ENCODE measurements at places on chromosomes 7 and 10.
A peak's percentile ranks its signal among the peaks of the same experiment; 100 is the strongest.

GRCh38 chr7:102008535-102009262 is 191.3 kb downstream of the CUX1 start:
- no peak for DNase-seq

DNA sequence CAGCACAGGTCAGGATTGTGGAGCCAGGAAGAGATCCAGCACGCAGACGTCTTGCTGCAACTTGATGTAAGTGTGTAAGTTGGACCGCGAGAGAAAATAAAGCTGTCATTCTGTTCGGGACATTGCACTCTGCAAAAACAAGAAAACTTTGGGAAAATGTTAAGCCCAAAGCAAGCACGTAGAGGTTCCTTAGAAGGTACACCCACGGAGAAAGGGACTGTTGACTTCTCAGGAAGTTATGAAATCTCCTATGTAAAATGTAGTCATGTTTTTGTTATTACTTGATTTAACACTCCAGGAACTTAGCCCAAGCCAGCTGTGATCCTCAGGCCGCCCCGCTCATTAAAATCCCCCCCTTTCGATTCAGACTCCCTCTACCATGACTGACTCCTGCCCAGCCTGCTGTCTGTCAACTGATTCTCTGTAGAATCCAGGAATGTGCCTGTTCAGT is 196.1 kb upstream of the TCF7L2 start:
- DNase-seq, result no peak

DNA sequence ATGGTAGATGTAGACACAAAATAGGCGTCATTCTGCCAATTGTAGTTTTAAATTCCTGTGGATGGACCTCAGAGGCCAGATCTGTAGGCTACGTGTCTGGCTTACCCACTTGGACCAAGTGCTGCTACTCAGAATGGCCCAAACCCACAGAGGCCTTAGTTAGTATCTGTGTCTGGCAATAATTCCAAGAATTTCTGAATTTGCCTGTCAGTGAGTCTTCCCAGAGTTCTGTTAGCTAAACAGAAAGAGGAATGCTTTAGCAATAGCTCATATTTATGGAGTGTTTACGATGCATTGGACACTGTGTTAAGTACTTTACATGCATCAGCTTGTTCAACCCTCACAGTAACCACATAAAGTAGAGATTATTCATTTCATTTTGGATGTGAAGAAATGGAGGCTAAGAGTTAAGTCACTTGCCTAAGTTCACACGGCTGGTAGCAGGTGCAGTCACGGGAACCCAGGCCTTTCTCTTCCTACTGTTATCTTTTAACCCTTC is 231.8 kb downstream of the PTEN start:
- no peak for DNase-seq

DNA sequence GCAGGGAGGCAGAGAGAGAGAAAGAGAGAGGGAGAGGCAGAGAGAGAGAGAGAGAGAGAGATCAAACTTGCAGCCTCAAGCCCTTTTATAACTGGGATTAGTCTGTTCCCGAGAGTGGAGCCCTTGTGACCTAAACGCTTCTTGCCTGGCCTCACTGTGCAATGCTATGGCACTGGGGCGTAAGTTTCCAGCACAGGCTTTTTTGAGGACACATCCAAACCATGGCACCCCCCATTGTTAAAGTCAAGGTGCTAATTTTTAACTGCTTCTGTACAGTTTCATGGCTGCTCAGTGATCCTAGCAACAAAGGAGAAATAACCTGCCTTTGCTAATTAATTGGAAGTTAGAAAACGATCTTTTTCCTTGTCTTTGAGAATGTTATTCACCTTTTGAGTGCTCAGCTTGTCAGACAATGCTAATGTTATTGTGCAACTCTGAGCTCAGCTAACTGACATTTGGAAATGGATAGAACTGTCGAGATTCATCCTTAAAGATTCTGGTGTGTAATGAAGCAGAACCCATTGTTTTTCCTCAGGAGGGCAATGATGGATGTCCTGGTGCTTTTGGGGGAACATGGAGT is 268.4 kb downstream of the GLRX3 start:
- DNase-seq, result no peak

- DNase-seq, result peak; percentile 83
These were observed at the start of gene UPP1 for GRCh38 chr7:48089046-48090003. UPP1 (plus strand) TSS chr7:48089265; CDS start chr7:48094784, 5,519 bp downstream.

DNA sequence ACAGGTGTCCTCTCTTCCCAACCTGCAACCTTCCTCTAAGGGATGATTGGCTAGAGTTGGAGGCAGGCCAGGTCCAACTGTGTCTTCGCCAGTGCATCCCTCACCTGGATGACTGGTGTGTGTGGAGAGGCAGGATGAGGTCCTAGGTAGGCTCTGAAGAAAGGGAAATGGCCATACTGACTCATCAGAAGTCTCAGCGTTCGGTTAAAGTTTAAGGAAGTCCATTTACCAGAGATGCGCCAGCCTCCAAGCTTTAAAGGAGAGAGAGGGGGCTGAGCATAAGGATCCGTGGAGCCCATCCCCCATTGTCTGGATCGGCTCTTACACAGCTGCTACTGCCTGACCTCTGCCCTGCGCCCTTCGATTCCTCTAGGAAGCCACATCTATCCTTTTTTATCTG is 4.4 kb downstream of the KEL start:
- no peak for DNase-seq

- DNase-seq, result no peak
These were observed 311.6 kb upstream of the LRRN3 start for GRCh38 chr7:110779339-110779738.

GRCh38 chr10:10892290-10892875 is 125.3 kb upstream of the CELF2 start:
- DNase-seq, result no peak

DNA sequence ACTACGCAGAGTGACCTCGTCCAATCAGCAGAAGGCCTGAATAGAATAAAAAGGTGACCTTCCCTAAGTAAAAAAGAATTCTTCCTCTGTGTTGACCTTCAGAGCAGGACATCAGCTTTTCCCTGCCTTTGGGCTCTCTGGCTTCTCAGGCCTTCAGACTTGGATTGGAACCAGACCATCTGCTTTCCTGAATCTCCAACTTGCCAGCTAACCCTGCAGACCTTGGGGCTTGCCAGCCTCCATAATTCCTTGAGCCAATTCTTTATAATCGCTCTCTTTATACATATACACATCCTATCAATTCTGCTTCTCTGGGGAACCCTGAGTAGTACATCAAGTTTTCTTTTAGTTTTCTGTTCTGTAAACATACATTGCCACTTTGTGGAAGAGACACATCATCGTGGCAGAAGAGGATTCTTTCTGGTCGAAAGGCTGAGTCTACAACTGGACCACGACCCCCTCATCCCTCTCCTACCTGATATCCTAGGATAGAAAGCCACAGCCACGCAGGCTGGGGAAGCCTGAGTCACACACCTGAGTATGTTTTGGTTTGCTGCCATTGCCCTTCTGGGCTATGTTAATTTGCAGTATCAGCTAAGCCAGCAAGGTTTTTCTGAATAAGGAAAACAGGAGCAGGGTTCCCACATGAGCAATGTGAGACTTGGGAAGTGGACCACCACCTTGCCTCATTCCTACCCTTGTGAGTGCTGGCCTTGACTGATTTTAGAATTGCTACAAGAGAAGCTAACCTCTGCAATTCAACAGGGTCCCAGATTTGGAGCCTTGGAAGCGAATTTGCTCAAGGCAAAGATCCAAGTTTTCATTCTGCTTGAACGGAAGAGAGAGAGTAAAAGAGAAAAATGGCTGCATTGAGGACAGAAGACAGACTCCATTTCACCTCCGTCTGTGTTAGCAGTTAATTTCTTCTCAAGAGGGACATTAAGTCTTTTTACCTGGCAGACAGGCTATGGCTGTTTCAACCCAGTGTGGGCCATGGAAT is 445.2 kb upstream of the FZD8 start:
- DNase-seq, result no peak

GRCh38 chr7:22082886-22083703 is 137.4 kb upstream of the CDCA7L start:
- peak; percentile 48 for DNase-seq

Data from stimulated activated CD8-positive, alpha-beta memory T cell treated with anti-CD3 and anti-CD28 coated beads, Interleukin-4, amount 100 ng/mL, for 1 hour (primary cell).